ENCODE measurements at places on chromosomes 11 and 22.

DNA sequence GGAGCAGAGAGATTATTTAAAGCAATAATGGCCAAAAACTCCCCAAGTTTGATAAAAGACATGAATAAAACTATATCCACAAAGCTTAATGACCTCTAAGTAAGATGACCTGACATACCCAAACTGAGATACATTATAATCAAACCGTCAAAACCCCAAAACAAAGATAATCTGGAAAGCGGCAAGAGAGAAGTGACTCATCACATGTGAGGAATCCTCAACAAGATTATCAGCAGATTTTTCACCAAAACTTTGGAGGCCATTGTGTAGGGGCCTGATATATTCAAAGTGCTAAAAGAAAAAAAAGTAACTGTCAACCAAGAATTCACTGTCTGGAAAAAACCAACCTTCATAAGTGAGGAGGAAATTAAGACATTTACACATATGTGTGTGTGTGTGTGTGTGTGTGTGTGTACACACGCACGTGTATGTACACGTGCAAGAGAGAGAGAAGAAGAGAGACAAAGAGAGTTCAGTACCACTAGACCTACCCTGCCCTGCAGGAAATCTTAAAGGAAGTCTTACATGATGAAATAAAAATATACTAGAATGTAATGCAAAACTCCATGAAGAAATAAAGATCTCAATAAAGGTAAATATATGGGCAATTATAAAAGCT lies 752.4 kb downstream of the NELL1 start:
- no peak for DNase-seq

GRCh38 chr11:8961401-8961800 lies 2.8 kb downstream of the TMEM9B start:
- DNase-seq: no peak

- DNase-seq: peak; percentile 46
Measured at GRCh38 chr22:20244691-20245576, 23.2 kb downstream of the RTN4R start.

- no peak for DNase-seq
Measured at GRCh38 chr22:29814003-29814402, 24.1 kb downstream of the ASCC2 start.

- DNase-seq: no peak
Measured at GRCh38 chr22:49321477-49322055, 506.1 kb downstream of the BRD1 start.

DNA sequence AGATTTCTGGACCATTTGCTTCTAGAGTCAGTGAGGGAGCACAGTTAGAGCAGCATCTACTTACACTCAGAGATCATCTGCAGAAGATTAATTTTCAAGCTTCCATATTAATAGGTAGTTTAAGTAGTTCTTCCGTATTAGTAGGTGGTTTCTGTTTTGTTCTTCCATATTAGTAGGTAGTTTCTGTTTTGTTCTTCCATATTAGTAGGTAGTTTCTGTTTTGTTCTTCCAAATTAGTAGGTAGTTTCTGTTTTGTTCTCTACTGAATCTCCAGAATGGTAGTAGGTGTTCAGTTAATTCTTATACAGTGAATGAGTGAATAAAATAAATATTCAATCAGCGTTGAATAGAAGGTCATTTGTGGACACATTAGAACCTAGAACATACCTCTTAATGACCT lies 175.7 kb downstream of the TMEM135 start:
- no peak for DNase-seq

- no peak for DNase-seq
Measured at GRCh38 chr11:48022445-48022844, 42.1 kb downstream of the PTPRJ start.

GRCh38 chr22:30802202-30803166 lies 107.8 kb downstream of the OSBP2 start:
- DNase-seq: peak; percentile 67

- peak; percentile 71 for DNase-seq
Measured at GRCh38 chr22:19892257-19892879, 37.7 kb upstream of the GNB1L start.

- no peak for DNase-seq
Measured at GRCh38 chr11:72594493-72595291, 79.5 kb downstream of the PDE2A start.

GRCh38 chr11:7520981-7521487 lies 7.2 kb downstream of the PPFIBP2 start:
- no peak for DNase-seq

- no peak for DNase-seq
Measured at GRCh38 chr11:115561116-115561515, 56.9 kb upstream of the CADM1 start.

DNA sequence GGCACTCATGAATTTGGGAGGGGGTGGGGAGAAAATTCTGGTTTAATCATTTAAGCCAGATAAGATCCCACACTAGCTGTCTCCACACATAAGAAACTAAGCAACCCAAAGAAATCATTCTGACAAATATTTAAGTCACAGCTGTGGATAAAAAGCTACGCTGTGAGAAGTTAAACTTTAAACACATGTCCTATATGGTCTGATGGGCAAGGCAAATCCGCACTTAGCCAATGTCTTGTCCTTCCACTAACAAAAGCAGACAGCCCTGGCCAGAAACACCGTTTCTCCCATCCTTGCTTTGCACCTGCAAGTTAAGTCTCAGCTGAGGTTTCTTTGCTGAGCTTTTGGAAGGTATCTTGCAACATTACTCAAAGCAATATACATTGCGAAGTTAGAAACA lies 68.0 kb downstream of the ETS1 start:
- no peak for DNase-seq

DNA sequence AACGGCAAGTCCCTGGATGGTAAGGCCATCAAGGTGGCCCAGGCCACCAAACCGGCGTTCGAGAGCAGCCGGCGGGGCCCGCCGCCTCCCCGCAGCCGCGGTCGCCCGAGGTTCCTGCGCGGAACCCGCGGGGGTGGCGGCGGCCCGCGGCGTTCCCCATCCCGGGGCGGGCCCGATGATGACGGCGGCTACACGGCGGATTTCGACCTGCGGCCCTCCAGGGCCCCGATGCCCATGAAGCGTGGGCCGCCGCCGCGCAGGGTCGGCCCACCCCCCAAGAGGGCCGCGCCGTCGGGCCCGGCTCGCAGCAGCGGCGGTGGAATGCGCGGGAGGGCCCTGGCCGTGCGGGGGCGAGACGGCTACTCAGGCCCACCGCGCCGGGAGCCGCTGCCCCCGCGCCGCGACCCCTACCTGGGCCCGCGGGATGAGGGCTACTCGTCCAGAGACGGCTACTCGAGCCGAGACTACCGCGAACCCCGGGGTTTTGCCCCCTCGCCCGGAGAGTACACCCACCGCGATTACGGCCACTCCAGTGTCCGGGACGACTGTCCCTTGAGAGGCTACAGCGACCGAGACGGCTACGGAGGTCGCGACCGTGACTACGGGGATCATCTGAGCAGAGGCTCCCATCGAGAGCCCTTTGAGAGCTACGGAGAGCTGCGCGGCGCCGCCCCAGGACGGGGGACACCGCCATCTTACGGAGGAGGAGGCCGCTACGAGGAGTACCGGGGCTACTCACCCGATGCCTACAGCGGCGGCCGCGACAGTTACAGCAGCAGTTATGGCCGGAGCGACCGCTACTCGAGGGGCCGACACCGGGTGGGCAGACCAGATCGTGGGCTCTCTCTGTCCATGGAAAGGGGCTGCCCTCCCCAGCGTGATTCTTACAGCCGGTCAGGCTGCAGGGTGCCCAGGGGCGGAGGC lies 792 bp downstream of the RBMXL2 start:
- DNase-seq: no peak

GRCh38 chr11:119315131-119316015 lies 1.6 kb downstream of the MCAM start:
- peak; percentile 65 for DNase-seq

DNA sequence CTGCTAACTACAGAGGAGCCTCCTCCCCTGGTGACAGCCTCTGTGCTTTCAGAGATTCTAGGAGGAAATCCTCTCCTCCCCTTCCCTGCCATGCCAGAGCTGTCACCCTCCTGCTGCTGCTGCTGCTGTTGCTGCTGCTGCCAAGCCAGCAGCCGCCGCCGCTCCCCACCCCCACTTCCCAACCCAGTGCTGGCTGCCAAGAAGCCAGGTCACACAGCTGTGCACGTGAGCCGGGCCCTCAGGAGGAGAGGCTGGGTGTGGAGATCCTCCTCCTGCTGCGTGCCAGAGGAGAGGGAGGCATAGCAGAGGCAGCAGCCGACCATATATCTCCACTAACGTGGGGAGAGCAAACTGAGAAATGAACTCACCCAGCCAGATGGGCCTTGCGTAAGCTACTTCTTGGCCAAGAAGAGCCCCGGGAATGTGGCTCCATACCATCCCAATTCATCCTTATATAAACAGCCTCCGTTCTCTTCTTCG lies 12.4 kb downstream of the CRY2 start:
- no peak for DNase-seq

DNA sequence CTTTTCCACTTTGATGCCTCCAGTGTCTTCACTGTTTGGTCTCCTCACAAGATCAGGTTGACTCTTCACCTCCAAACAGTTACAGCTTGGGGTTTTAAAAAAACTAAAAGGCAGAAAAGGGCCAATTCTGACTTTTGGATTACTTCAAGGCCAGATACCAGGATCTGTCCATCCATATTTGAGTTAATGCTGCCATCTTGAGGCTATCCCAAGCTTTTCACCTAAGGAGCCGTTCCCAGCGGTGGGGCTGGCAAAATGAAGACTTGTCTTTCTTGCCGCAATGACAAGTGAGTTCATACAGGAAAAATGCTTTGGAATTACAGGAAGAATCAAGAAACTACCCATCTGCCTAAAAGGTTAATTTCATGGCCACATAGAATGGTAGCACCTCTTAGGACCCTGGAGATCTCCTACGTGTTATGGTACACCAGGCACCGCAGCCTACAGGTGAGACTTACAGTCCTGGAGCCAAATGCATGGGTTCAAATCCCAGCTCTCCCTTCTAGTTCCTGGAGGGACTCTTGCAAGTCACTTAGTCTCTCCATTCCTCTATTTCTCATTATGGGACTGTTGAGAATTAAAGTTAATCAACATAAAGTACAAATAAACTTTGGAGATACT lies 6.0 kb upstream of the OR5B21 start:
- no peak for DNase-seq

GRCh38 chr22:42243802-42244060 lies 26.7 kb downstream of the TCF20 start:
- DNase-seq: no peak

DNA sequence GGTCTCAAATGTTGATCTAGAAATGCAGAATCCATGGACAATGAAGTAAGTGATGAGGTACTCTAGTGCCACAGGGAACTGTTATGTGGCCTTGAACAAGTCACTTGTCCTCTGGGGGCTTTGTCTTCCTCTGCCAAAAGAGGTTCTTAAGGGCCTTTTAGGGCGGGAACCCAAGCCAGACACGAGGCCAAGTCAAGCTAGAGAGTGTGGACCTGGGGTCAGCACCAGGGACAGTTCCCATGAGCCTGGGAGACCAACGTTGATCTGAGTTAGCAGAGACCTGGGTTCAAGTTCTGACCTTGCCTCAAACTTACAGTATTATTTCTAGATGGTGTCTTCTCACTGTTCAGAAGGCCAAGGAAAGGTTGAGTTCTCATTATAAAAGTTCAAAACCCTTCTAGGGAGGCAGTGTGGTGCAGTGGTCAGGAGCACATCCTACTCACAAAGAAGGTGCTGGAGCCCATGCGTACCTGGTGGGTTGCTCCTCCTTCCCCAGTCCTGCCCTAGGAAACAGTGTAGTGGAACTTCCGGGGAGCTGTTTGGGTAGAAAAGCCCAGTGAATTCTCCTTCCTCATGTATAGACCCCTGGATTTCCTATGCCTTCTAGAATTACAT lies 121.5 kb downstream of the CHST1 start:
- no peak for DNase-seq

GRCh38 chr11:48011798-48012391 lies 31.5 kb downstream of the PTPRJ start:
- no peak for DNase-seq

- DNase-seq: no peak
Measured at GRCh38 chr11:128532572-128533091, 54.7 kb downstream of the ETS1 start.

DNA sequence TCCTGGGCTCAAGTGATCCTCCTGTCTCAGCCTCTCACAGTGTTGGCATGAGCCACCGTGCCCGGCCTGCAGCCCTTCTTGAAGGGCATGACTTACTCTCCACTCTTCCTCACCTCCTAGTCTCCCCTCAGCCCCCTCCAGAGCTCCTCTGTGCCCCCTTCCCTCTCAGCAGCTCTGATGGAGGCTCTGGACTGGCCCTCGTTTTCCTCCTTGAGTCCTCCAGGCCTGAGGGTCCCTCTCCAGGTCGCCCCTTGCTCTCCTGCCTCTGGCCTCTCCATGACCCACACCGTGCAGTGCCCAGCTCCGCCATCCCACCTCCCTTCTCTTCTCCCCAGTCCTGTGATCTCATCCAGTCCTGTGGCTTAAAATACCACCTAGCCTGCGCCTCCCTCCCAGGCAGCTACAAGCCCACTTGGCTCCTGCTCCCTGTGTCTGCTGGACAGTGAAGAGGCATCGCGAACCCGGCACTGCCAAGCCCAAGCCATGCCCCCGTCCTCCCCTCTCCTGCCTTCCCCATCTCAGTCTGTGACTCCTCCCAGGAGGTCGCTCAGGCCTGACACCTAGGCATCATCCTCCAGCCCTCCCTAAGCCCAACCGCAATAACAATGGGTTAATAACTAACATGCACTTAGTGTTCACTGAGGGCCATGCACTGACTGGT lies 11.9 kb downstream of the KCNJ4 start:
- DNase-seq: no peak

DNA sequence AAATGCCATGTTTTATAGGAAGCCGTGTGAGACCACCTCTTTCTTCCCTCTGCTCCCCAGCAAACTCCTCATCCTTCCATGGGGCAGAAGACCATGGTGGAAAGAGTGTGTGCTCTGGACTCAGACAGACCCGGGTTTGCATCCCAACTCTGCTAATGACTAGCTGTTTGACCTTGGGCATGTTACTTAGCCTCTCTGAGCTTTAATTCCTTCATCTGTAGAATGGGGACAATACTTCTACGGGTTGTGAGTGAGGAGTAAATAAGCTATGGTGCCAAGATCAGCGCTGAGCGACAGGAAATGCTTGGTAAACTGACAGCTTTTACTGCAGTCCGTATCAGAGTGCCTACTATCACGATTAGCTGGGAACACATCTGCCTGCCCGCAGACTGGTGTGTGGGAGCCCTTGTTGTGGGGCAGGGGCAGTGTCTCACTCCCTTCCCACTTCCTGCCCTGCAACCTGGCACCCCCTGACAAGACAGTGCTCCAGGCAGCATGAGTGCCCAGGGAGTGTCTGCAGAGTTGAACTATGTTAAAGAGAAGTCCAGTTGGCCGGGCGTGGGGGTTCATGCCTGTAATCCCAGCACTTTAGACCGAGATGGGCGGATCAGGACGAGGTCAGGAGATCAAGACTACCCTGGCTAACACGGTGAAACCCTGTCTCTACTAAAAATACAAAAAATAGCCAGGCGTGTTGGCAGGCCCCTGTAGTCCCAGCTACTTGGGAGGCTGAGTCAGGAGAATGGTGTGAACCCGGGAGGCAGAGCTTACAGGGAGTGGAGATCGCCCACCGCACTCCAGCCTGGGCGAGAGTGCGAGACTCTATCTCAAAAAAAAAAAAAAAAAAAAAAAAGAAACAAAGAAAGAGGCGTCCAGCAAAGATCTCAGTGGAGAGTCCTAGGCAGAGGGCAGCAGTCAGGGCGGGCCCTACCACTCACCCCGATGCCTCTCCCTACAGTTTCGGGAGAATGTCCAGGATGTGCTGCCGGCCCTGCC lies 2.2 kb downstream of the SEC14L2 start:
- no peak for DNase-seq

Data from activated naive CD4-positive, alpha-beta T cell treated with anti-CD3 and anti-CD28 coated beads, Interleukin-2, amount 50 U/mL, for 16 hours (primary cell).